ENCODE measurements at places on chromosomes 5 and 9.

DNA sequence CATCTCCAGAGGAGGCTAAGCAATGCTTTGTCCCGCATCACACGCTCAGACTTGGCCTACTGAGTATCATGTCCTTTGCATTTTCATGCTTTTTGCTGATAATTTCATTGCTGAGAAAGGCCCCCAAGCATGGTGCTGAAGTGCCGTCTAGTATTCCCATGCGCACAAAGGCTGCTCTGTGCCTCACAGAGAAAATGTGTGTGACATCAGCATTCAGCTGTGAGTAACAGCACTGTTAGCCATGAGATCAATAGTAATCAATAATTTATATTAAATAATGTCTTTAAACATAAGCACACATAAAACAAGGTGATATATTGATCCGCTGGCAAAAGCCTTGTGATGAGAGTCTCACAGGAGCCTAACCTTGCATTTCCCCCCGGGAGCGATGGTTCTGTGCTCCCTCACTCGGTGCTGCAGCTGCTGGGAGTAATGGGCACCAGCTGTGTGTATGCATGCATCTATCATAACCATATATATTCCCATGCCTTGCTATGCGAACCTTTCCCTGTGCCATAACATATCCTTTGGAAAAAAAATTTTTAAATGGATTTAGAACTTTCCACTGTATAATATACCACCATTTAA, 50.4 kb upstream of the RNF130 start:
- no peak overlapping the region for H3K4me3 ChIP-seq
- H3K4me1 ChIP-seq, result no peaks in the 10 kb centered on the region
- H3K27me3 ChIP-seq, result no peaks in the 10 kb centered on the region
- H3K27ac ChIP-seq, result no peak overlapping the region

DNA sequence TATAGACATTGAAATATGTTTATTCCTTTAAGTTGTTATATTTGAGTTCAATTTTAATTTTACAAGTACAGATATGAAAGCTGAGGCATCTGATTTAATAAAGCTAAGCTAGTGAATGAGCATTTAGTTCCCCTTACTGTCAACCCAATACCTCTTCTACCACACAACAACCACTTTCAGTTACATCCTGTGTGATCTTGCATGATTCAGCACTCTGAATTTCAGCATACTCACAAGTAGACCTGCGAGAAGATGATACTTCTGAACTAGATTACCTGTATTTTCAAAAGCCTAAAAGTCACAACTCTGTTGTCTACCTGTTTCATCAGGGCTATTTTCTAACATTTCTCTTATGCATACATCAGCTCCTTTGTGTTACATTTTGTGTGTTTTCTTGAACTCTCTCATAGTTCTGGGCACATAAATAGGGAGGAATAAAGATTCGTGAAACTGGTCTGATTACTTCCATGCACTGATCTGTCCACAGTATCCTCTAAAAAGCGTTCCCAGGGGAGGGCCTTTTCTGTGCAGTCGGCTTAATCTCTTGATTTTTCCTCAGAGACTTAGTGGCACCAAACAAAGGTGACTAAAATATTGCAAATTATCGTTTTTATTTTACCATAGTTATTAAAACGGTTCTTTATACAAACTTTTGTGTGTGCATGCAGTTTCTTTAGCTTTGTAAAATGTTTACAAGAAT, 2025.5 kb upstream of the NUDT12 start:
- no peak overlapping the region for H3K27ac ChIP-seq
- DNase-seq, result no peak
- no peaks in the 10 kb centered on the region for H3K4me1 ChIP-seq
- H3K27me3 ChIP-seq, result no peaks in the 10 kb centered on the region
- H3K36me3 ChIP-seq, result no peaks in the 10 kb centered on the region
- no peak overlapping the region for H3K4me3 ChIP-seq

GRCh38 chr9:96048104-96048955, 172.8 kb downstream of the ERCC6L2 start:
- no peak for DNase-seq
- H3K36me3 ChIP-seq, result no peaks in the 10 kb centered on the region

GRCh38 chr5:902129-902916, 9.6 kb downstream of the TRIP13 start:
- no peaks in the 10 kb centered on the region for H3K4me1 ChIP-seq
- no peaks in the 10 kb centered on the region for H3K27me3 ChIP-seq
- no peak overlapping the region for H3K4me3 ChIP-seq
- H3K27ac ChIP-seq, result no peak overlapping the region
- H3K36me3 ChIP-seq, result peaks cover 6% of the 10 kb centered on the region

Measured in GM12878 (cell line).